ENCODE measurements at places on chromosomes 3 and 15. TPM values are rescaled to one million over a fixed set of nuclear protein-coding genes. Genes with fewer than 3 reads are reported as not detected.
A peak's percentile ranks its signal among the peaks of the same experiment; 100 is the strongest.

DNA sequence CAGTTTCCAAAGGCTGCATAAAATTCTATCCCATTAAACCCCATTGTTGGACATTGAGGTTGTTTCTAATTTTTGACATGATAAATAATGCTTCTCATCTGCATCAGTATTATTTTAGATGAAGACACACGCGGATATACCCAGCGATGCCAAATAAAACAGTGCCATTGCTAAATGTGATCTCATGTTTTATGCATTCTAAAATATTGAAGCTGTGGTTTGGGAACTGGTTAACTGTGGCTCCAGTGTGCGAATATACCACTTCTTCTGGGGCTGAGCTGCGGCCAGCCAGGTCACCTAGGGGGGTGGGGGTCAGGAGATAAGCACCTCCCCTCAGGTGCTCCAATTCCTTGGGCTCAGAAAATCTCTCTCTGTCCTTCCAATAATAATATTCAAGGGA lies 230.0 kb downstream of the ADAMTS9 start:
- DNase-seq: no peak

- DNase-seq: no peak
Observed at GRCh38 chr3:52086976-52087663, 30.7 kb upstream of the DUSP7 start.

- DNase-seq: no peak
Observed at GRCh38 chr3:11605398-11605797, 38.3 kb downstream of the VGLL4 start.

GRCh38 chr3:188901671-188902287 lies 270.0 kb upstream of the TPRG1 start:
- no peak for DNase-seq

GRCh38 chr3:161890147-161890625 lies 393.6 kb downstream of the OTOL1 start:
- DNase-seq: peak; percentile 67

GRCh38 chr3:46350262-46350565 lies 3.7 kb upstream of the CCR2 start:
- no peak for DNase-seq

DNA sequence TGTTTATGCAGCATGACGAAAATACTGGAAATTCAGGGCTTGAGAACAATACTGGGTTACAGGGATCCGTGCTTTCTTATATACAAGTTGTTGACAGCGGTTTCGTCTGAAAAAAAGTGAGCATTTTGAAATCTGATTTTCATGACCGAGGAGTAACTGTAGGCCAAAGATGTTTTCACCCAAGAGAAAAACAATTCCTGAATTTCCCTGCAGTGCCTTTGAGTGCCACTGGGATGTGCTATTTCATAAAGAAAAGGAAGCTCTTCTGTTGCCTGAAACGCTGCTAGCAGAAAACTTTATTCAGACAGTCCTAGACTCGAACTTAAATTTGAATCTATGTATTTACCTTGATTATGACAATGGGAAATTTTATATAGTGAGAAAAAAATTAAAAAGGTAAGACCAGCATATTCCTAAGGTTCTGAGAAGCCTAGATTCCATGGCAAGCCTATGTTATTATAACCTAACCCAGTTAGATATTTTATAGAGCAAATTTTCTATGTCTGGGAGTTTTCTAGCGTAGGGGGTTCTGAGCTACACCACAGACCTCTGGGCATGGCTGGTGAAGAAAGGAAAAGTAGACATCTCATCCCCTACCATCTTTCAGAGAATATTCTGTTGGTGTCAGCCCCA lies 30.2 kb downstream of the KCNAB1 start:
- no peak for DNase-seq

- no peak for DNase-seq
Observed at GRCh38 chr15:50127255-50127777, 8.3 kb upstream of the ATP8B4 start.

GRCh38 chr3:186184021-186184420 lies 75.1 kb upstream of the ETV5 start:
- no peak for DNase-seq

DNA sequence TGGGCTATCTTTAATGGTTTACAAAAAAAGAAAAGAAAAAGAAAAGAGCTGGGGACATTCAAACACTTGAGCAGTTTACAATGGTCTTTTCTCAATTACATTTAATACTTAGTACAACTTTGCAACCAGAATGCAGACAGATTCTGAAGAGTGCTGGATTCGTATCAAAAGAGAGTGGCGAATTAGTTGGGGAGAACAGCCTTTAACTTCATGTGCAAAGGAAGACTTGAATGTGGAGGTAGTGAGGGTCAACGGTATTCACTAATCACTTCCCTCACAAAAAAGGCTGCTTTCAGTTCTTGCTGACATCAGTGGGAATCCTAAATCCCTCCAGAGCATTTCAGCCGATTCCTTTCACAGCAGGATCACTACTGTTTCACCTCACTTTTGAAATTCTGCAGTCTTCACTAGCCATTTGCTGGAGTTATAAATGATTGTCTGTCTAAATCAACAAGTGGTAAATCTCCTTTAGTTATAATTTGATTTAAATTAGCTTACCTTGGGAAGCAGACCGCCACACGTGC lies 323.0 kb upstream of the SEMA6D start:
- DNase-seq: no peak

GRCh38 chr15:90862487-90862886 lies 5.9 kb upstream of the FURIN start:
- no peak for DNase-seq

- DNase-seq: no peak
Observed at GRCh38 chr3:36482256-36482655, 102.0 kb downstream of the STAC start.

DNA sequence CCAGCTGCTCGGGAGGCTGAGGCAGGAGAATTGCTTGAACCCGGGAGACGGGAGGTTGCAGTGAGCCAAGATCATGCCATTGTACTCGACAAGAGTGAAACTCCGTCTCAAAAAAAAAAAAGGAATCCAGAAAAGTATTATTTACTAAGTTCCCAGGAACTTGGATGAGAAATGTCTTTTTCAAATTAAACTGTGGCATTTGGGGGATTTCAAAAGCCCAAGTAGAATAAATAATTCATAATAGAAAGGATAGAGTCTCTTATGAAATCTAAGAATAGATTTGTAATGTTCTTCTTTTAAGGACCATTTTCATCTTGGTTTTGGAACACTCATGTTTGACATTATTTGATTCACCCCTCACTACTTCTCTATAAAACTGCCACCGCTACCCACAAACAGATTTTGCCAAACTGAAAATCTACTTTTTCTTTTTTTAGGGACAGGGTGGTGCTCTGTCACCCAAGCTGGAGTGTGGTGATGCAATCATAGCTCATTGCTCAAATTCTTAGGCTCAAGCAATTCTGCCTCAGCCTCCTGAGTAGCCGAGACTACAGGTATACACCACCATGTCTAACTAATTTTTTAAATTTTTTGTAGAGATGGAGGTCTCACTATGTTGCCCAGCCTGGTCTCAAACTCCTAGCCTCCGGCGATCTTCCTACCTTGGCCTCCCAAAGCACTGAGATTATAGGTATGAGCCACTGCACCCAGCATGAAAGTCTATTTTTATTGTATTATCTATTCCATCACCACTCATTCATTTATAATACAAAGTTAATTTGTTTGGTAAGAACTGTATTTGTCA lies 99.3 kb downstream of the SENP2 start:
- DNase-seq: no peak

- DNase-seq: no peak
Observed at GRCh38 chr3:194072097-194072428, 63.9 kb upstream of the HES1 start.

- DNase-seq: no peak
Observed at GRCh38 chr3:63333815-63334214, 55.7 kb downstream of the SYNPR start.

Gene MCTP2
- 103 TPM for total RNA-seq

Gene PPARG
- 91.2 TPM for total RNA-seq

Gene MOBP
- 0.27 TPM for total RNA-seq

Gene MYL3
- 0.79 TPM for total RNA-seq

Gene TRPM1
- total RNA-seq: not detected

Gene COLQ
- 1.7 TPM for total RNA-seq

Gene SLC15A2
- total RNA-seq: 2.5 TPM
